ENCODE measurements at places on chromosomes 5 and 9.
A peak's percentile ranks its signal among the peaks of the same experiment; 100 is the strongest.

- DNase-seq: no peak
These were observed 9.0 kb downstream of the MRPS2 start for GRCh38 chr9:135509458-135509857.

- no peak for DNase-seq
These were observed 18.6 kb upstream of the CEP72 start for GRCh38 chr5:593511-593910.

DNA sequence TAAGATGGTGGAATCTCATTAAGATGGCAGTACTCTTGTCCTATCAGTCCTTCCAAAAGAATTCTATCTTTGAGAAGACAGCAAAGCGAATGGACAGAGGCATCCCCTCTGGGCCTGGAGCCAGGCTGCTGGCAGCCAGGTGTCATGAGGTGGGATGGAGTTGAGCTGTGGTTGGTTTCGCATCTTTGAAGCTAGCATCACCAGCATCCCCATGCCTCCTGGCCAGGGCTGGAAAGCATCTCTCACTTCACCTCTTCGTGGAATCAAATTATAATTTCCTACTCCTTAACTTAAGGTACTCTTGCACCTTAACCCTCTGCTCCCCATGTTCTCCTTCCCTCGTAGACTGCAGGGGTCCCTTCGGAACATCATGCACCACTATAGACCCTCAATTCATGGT, 248.3 kb downstream of the GADD45G start:
- no peak for DNase-seq

- peak; percentile 14 for DNase-seq
These were observed 395.9 kb downstream of the SEMA5A start for GRCh38 chr5:9149988-9150387.

DNA sequence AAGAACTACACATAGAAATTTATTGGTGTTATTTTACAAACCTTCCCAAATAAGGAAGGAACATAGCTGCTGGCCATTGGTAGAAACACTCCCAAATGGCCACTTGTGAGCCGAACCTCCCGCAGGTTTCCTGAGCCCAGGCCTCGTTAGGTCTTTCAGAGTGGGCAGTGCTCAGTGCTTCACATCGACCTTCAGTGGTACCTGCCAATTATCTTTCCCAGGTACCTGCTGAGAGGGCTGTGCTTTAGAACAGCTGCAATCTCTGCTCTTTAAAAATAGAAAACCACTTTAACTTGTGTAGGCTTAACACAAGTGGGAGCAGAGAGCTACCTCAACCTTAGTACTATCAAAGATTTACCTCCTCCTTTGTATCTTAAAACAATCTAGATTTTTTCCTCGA, 334.1 kb downstream of the RFX3 start:
- no peak for DNase-seq

- DNase-seq: no peak
These were observed 164.8 kb upstream of the CDKN2B start for GRCh38 chr9:22173908-22174307.

DNA sequence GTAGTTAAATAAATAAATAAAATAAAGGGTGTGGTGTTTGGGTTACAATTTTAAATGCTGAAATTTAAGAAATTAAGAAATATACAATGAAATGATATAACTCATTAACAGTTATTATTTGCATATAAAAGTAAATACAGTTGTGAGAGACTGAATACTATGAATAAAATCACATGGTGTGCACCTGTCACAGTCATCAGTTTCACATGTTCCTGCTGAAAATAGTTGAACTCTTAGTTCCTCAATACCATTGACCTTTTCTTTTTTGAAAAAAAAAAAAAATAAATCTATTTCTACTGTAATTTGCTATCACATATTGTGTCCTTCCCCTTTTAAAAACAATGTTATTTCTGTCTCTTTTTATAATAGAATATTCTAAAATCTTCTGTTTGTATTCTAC, 130.9 kb upstream of the CHD1 start:
- DNase-seq: no peak

DNA sequence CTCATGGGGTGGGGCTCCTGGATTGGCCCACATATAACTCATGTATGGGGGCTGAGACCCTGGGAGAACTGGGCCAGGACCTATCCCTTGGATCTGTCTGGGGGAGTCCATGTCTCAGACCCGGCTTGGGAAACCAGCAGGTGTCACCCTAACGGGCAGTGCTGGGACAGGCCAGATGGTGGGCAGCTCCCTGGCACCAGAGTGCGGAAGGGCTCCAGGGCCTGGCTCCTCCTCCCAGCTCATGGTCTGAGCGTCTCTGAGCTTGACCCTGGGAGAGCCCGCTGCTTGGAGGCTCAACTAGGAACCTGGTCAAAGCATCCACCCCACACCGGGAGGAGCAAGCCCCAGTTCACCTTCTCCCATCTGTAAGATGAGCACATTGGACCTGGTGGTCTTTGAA, 15.5 kb upstream of the NCS1 start:
- DNase-seq: no peak

DNA sequence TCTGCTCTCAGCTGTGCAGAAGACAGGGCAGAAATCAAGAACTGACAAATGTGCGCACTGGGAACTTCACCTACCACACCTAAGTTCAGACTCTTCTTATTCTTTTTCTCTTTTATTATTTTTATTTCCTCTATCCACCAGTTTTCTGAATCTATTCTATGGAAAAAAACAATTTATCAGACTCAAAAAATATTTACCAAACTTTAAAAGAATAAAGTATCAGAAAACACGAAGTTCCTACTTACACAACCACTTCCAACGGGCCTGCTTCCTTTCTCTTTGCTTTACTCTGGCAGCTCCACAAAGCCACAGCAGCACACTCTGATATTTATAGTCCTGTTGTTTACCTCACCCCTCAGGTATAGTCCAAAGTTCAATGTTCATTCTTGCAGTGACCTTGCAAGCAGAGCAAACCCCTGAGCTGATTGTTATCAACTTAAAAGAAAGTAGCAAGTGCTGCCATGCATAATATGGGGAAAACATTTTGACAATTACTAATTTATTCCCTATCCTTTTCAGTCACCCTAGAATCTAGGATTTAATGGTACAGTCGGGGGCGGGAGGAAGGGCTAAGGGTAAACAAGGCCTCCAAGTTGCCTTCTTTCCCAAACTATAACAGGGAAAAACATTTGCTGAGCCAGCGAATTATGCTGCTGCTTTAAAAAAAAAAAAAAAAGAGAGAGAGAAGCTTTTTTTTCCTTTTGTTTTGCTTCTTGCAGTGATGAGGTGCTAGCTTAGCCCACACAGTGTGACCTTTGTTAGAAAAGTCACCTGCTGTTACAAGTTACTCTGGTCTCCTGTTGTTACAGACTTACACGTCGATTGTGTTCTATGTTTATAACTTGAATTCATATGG, at the start of gene SELENOP:
Gene SELENOP (minus strand): TSS at position 302 of the 856 bp plus-strand sequence. CDS start 3,539 bp downstream, outside the sequence.
- DNase-seq: peak; percentile 11

DNA sequence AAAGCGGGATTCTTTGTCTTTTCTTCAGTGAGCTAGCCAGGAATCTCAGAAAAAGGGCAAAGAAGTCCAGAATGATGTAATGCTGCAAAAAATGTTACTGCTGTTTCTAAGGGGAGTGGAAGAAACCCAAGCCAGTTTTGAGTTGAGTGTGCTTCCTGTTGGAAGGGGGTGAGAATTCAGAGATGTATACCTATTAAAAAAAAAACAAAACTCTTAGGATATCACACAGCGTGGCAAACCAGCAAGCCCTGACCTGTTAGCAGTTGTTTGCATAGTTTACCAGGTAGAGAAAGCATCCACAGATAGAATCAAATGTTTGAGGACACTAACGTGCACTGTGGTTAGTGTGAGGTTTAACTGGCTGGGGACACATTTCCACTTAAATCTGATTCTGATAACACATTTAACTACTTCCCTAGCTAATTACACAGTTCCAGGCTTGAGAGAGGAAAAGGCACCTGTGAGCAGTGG, 11.4 kb downstream of the BASP1 start:
- DNase-seq: peak; percentile 92
